ENCODE measurements at places on chromosomes 6 and 20. TPM values are rescaled to one million over a fixed set of nuclear protein-coding genes. Genes with fewer than 3 reads are reported as not detected.

- DNase-seq, result peak; percentile 65
Observed at GRCh38 chr6:11317885-11318771, 85.7 kb upstream of the NEDD9 start.

- no peak for DNase-seq
Observed at GRCh38 chr20:45051204-45052060, 49.5 kb downstream of the KCNS1 start.

DNA sequence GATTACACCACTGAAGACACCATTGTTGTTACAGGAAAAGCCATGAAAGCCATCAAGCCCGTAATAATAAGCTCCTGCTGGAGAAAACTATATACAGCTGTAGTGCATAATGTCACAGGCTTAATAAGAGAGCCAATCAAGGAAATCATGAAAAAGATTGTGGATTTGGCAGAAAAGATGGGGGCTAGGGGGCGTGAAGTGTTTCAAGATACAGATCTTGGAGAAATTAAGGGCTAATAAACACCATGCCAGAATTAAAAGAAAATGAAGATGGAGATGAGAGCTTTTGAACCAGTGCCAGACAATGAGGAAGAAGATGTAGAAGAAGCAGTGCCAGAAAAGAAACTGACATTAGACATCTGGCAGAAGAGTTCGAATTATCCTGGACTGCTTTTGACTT, 43.2 kb upstream of the DTNBP1 start:
- no peak for DNase-seq

GRCh38 chr6:17945575-17945974, 41.9 kb downstream of the KIF13A start:
- no peak for DNase-seq

DNA sequence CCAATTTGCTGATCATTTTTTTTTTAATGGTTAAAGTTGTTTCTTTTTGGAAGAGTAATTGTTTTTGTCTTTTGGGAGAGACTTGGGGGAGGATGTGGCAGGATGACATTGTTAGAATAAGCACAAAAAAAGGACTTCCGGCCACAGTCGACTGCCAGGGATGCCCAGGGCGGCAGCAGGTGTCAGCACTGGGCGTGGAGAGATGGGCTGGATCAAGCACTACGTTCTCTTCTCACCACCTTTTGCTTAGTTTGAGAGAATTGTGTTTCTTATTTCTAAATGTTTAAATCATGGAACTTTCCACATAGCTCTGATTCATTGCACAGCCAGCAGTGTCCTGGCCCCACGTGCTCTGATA, 104.6 kb upstream of the FRMD1 start:
- DNase-seq, result no peak

- no peak for DNase-seq
Observed at GRCh38 chr6:65707126-65707826, at the start of gene EYS. TSS of gene EYS (minus strand) at chr6:65707226. CDS start at chr6:65495410, 211,816 bp downstream.

ZNF322 gene
- total RNA-seq, result 18.0 TPM

GRCh38 chr20:59836767-59837166, 96.7 kb downstream of the SYCP2 start:
- DNase-seq, result no peak

GRCh38 chr6:38479331-38479730, 160.4 kb downstream of the BTBD9 start:
- DNase-seq, result no peak

DNA sequence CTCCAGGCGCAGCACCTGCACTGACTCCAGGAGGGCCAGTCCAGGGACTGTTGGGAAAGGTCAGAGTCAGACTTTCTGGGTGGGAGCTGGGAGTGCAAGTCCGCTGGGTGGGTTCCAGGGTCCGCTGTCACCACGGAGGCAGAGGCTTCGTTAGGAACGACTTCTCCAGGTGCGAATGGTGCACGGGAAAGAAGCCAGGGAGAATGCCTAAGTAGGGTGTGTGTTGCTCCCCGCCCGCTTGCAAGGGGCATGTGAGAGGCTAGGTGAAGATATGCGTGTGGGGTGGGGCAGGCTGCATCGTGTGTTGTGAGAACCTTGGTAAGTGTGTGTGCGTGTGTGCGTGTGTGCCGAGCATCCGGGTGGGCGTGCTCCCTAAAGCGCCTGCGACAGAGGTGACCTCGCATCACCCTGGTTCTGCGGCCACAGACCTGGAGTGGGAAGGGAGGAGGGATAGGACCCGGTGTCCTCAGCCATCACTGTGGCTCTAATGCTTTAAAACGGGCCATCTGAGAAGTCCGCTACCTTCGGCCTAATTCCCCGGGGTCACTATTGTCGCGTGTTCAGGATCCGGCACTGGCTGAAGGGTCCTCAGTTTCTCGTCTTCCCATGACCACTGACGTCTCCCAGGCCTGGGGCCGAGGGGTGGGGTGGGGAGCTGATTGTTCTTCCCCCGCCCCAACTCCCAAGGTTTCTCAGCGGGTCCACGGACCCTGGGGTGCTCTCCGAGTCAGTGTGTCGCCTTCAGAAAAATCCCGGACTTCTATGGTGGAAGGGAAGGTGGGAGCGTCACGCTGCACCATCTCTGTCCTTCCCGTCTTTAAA, 6.1 kb downstream of the SLC32A1 start:
- no peak for DNase-seq

DNA sequence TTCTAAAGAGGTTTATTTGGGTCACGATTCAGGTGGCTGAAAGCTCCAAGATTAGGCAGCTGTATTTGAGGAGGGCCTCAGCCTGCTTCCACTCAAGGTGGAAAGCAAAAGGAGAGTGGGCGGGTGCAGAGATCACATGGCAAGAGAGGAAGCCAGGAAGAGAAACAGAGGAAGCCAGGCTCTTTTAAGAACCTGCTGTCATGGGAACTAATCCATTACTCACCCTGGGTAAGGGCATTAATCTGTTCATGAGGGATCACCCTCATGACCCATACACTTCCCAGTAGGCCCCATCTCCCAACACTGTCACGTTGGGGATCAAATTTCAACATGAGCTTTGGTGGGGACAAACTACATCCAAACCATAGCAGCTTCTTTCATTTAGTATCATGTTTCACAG, 53.9 kb downstream of the DHX35 start:
- DNase-seq, result no peak

DNA sequence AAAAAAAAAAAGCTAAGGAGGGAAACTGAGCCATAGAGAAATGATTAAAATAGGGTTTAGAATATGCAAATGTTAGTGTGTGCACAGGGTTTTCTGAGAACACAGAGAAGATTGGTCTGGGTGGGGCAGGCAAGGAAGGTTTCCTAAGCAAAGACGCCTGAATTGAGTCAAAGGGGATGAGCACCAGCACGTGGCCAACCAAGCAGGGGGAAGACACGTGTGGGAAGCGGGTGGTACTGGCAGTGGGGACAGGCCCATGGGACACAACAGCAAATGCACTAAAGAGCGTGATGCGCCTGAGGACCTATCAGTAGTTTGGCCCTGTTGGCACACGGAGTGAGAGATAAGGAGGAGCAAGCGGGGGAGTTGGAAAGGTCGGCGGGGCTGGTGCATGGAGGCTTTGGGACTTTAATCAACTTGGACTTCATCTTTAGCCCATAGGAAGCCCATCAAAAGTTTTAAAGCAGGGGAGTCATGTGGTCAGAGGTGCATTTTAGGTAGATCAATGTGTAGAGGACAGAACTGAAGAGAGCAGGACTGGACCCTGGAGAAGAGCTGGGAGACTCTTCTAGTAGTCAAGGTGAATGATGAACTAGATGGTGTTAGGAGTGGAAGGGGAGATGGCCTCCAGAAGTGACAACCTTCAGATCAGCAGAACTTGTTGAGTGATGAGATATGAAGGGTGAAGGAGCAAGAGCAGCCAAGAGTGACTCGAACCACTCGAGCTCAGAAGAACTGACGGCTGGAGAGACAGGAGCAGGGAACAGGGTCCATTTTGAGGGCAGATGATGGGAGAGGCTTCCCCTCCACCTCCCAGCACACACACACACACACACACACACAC, 40.2 kb upstream of the MAP3K4 start:
- no peak for DNase-seq

CST2 gene
- total RNA-seq, result not detected

GRCh38 chr6:134031696-134032255, 20.6 kb downstream of the SLC2A12 start:
- DNase-seq, result no peak

GRCh38 chr6:54194067-54194466, 82.8 kb downstream of the MLIP start:
- no peak for DNase-seq

- no peak for DNase-seq
Observed at GRCh38 chr6:35432291-35432690, 19.8 kb upstream of the FANCE start.

TCF21 gene
- total RNA-seq, result not detected

GSTA3 gene
- total RNA-seq, result not detected
